Daoy (cell line): ENCODE measurements at places on chromosomes 2 and 18.

GRCh38 chr2:38534746-38535403, 67.9 kb downstream of the HNRNPLL start:
- no peak for DNase-seq

DNA sequence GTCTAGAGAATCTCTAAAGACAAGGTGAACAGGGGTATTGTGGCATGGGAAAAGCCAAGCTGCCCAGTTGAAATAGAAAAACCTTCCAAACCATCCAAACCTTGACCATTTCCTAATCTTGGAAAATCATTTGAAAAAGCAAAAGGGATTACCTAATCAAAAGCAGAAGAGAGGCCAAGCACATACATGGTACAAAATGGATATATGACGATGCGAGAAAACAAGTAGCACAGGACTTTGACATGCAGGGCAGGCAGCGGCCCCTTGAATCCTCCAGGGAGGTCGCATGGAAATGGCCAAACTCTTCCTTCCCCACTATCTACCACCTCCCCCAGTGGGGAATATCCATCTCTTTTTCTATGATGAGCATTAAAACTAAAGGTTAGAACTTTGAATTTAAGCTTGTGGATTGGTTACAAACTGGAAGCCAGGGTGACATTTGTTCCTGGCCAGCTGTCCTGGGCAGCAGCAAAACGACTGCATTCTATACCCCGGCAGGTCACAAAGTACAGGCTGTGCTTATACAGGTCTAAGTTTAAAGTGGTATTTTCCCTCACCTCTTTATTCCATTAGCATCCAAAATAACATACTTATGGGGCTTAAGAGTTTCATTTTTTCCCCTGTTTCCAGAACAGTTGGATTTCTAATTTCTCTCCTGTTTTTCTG, 24.7 kb downstream of the MYOM1 start:
- DNase-seq: no peak

- no peak for DNase-seq
Measured at GRCh38 chr18:69626643-69627242, 226.1 kb downstream of the DOK6 start.

GRCh38 chr18:11137400-11137799, 12.0 kb downstream of the PIEZO2 start:
- no peak for DNase-seq

DNA sequence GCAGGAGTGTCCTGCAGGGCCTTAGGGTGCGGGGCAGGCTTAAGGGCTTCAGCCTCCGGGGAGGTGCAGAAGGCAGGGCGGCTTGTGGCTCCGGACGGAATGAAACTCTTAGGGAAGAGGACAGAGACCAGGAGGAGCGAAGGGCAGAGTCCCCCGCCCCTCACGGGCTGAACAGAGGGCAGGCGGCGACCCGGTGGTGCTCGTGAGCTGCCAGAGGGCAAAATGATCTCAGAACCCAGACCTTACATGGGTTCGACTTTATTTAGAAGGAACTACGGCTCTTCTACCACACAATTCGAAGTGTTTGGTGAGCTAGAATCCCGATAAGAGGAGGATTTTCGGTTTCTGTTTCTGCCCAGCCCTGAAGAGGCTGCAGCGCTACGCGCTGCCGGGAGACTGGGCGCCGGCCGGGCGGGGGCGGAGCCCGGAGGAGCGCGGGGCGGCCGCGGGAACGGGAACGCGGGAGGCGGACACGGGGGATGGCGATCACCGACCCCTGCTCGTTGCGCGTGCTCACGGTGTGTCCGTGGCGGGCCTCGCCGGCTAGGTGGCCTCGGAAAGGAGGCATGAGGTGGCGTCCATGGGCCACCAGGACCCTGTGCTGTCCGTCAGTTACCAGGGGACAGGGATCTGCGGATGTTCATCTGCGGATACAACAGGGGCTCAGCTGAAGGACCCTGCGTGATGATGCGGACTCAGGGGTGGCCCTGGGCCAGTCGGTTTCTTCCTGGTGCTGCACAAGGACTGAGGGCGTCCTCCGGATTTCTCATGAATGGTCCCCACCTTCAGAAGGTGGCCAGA, 4.2 kb upstream of the SP100 start:
- DNase-seq: peak; percentile 67

GRCh38 chr2:235129850-235130249, 178.0 kb downstream of the SH3BP4 start:
- no peak for DNase-seq

DNA sequence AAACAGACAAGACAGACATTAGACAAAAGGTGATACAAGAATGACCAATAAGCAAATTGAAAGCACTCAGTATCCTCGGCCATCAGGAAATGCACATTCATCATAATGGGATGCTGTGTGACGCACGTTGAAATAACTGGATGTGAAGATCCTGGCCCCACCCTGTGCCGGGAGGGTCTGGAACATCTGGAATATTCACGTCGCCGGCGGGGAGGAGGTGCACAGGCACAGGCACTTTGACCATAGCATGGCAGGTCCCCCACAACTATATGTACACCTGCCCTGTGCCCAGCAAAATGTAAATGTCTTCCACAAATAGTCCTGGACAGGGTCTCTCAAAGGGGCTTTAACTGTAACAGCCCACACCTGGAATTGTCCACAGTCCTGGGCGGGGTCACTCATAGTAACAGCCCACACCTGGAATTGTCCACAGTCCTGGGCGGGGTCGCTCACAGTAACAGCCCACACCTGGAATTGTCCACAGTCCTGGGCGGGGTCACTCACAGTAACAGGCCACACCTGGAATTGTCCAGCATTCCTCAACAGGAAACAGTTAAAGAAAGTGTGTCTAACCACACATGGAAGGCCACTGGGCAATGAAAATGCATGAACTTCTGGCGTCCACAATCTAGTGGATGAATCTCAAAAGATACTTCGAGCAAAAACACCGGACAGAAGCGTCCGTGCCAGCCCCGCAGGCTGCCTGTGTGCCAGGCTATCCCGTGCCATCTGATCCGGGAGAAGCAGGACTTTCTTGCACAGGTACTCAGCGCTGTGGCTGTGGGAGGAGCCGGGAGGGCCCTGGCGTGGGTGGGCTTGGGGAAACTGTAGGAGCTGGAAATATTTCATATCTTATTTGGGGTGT, 113.4 kb downstream of the RTP5 start:
- no peak for DNase-seq

GRCh38 chr2:145494441-145494840, 974.5 kb upstream of the ZEB2 start:
- DNase-seq: no peak

- peak; percentile 85 for DNase-seq
Measured at GRCh38 chr2:71498261-71498701, 44.9 kb downstream of the DYSF start.

- DNase-seq: peak; percentile 57
Measured at GRCh38 chr2:237692601-237693290, 65.4 kb downstream of the LRRFIP1 start.

- DNase-seq: no peak
Measured at GRCh38 chr2:130258356-130258755, 60.1 kb upstream of the TUBA3E start.
